ENCODE measurements at places on chromosomes 13 and 19.

- DNase-seq: no peak
These were observed 5.1 kb downstream of the RAP2A start for GRCh38 chr13:97438856-97439595.

DNA sequence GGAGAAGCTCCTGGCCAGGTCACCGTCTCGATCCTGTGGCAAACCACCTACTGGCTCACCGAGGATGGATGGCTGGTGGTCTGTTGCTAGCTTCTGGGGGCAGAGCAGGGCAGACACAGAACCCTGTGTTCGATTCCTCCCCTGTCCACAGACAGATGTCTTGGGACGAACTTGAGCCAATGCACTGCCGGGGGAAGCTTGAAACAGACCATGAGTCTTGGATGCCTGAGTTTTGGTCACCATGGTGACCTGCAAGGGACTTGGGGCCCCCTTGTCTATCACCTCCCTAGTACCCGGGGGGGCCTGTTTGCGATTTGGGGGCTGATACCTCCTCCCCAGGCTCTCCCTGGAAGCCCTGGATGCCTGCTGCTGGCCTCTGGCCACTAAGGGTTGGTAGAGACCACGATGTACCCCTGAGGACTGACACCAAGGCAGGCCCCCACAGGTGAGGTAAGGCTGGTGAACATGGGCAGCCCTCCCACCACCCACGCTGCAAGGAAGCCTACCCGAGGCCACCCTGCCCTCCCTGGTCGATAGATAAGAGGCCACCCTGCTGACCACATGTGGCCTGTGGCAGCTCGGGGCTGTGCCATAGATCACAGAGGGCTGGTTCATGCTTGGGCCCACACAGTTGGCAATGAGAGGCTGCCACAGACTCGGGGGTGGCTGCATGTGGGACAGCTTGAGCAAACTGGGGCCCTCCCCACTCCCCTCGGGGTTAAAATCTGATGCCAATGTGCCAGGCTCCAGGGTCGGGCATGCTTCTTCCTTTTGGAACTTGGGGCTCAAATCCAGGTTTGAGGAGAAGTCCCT lies 10.7 kb downstream of the IQCN start:
- DNase-seq: no peak

- DNase-seq: no peak
These were observed 5.5 kb upstream of the TYROBP start for GRCh38 chr19:35913589-35913988.

GRCh38 chr13:42364613-42365000 lies 92.7 kb downstream of the AKAP11 start:
- DNase-seq: no peak

DNA sequence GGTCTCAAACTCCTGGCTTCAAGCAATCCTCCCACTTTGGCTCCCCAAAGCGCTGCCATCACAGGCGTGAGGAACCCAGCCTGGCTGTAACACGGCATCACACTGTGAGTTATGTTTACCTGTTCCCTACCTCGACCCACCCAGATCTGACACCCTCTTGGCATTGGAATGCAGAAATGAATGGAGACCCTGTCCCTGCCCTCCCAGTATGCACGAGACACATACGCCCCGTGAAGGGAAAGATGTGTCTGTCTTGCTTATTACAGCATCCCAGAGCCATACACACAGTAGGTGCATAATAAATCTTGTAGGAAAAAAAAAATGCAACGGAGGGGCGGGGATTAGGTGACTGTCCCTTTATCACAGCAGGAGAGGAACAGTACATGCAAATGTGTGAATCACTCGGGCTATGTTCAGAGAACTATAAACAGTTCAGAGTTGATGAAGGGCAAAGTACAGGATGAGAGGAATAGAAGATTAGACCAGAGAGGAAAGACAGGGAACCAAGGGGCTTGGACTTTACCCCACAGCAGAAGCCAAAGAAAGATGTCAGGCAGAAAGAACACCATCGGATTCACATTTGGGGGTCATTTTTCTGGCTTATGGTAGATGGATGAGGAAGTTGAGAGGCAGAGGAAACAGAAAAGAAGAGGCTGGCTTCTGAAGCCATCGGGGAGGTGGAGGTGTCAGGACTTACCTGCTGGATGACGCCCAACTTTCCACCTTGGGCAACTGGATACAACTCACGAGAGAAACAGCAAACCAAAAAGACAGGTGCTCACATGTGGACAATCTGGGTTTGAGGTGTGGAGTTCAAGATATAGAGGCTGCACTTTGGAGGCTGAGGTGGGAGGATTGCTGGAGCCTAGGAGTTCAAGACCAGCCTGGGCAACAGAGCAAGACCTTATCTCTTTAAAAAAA lies 94.3 kb downstream of the INSR start:
- no peak for DNase-seq

DNA sequence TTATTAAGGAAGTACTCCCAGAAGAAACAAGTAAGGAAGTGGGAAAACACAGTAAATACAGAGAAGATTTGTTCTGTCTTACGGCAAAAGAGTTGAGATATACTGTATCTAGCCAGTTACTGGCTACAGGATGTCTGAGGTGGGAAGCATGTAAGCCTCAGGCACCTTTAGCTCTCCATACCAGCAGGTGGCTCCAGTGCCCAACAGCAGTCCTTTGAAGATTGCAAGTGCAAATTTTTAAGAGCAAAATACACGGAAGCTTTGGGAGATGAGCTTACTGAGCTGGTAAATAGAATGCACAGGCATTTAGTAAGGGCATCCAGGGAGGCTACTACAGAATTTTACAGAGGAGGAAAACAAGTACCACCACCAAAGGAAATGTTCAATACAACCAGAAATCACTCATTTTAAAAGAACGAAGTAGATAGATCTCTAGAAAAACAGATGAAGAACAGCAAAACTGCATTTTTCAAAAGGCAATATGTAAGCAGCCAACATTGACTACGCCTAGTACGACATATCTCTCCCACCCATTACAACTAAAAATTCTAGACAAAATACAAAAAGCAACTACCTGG lies 57.9 kb upstream of the VSTM2B start:
- DNase-seq: peak; percentile 4

DNA sequence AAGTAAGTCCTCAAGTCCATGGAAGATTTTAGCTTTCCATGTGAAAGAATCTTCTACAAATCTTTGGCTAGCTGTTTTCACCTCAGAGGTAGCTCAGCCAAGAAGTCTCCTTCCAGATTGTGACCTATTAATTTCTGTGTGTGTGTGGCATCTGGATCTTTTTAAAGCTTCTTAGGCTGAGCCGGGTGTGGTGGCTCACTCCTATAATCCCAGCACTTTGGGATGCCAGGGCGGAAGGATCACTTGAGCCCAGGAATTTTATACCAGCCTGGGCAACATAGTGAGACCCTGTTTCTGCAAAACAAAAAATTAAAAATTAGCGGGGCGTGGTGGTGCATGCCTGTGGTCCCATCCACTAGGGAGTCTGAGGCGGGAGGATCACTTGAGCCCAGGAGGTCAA lies 13.4 kb upstream of the SLC44A2 start:
- DNase-seq: no peak

DNA sequence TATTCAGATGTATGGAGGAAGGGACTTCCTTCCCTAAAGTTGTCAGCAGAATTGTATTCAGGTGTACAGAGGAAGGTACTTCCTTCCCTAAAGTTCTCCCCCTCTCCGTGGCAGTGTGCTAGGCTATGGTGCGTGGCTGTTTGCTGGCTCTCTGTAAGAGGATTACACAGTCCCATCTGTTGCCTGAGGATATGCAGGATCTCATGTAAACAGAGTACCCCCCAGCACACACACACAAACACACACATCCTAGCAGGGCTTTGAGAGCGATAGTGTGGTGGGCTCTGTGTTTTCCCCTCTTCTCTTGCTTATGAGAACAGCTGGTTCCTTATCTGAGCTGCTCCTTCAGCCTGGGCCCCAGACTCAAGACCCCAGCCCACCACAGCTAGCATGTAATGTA lies 10.3 kb downstream of the NEK5 start:
- no peak for DNase-seq

- DNase-seq: no peak
These were observed 1395.8 kb downstream of the SLITRK5 start for GRCh38 chr13:89066868-89067466.

GRCh38 chr13:80303225-80303811 lies 37.6 kb downstream of the SPRY2 start:
- no peak for DNase-seq

GRCh38 chr19:49932731-49933131 lies 3.4 kb upstream of the NUP62 start:
- no peak for DNase-seq

DNA sequence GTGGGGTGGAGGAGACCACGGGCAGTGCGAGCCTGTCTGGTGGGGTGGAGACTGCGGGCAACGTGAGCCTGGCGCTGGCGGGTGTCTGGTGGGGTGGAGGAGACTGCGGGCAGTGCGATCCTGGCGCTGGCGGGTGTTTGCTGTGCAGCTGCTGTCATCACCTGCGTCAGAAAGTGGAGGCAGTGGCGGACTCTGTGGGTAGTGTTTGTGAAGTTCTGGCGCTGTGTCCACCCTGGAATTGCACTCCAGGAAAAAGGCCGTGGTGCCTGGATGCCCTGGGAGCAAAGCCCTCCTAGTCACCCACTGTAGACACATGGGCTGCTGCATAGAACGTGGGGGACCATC lies 6.2 kb downstream of the TEX29 start:
- no peak for DNase-seq

GRCh38 chr13:30864433-30865122 lies 41.5 kb upstream of the MEDAG start:
- no peak for DNase-seq

DNA sequence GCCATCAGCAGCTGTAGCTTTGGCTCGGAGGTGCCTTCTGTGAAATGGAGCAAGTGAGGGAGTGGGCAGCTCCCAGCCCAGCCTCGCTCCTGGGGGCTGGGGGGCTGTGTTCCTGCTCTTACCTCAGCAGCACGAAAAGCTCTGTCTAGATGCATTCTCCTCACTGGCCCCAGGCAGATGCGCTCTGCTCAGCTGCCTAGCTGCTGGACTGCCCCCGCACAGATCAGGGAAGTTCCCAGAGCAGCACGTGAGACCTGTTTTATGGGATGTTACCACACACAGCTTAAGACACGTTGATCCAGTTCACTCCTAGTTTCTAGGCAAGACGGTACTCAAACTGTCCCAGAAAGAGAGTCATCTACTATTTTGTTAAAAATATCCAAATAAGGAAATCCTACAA lies 13.6 kb downstream of the LCP1 start:
- DNase-seq: peak; percentile 51

GRCh38 chr19:18637673-18638630 lies 1.1 kb downstream of the KLHL26 start:
- DNase-seq: no peak

DNA sequence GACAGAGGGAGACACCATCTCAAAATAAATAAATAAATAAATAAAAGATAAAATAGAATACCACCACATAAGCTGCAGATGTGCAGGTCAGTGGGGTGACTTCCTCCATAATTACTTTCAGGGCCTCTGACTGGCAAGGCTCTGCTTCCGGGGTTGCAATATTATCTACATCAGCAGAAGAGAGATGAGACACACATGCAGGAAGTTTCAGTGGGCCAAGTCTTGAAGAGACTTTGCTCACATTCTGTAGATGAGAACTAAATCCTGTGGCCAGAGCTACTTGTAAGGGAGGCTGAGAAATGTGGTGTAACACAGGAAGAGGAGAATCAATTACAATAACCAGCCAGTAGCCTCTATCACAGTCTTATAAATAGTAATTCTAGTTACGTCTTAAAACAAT lies 89.9 kb upstream of the MAB21L1 start:
- DNase-seq: no peak

GRCh38 chr19:51800473-51801244 lies 5.7 kb downstream of the FPR3 start:
- DNase-seq: no peak

DNA sequence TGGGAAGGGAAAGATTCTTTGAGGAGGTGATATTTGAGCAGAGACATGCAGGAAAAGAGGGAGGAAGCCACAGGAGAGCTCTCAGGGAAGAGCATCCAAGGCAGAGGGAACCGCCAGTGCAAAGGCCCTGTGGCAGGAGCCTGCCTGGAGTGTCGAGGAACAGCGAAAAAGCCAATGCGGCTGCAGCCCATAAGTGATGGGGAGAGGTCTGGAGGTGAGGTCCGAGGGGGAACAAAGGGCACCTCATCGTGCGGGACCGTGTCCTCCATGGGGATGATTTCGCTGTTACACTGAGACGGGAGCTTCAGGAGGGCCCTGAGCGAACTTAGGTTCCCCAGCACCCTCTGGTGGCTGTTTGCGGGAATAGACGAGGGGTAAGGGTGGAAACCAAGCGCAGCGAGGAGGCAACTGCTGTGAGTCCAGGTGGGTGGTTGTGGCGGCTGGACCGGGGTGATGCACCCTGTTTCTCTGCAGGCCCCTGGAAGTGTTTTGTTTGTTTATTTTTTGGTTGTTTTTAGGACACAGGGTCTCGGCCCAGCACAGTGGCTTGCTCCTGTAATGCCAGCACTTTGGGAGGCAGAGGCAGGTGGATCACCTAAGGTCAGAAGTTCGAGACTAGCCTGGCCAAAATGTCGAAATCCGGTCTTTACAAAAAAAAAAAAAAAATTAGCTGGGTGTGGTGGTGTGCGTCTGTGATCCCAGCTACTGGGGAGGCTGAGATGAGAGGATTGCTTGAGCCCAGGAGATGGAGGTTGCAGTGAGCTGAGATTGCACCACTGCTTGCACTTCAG lies 5.9 kb upstream of the EHD2 start:
- DNase-seq: peak; percentile 69

DNA sequence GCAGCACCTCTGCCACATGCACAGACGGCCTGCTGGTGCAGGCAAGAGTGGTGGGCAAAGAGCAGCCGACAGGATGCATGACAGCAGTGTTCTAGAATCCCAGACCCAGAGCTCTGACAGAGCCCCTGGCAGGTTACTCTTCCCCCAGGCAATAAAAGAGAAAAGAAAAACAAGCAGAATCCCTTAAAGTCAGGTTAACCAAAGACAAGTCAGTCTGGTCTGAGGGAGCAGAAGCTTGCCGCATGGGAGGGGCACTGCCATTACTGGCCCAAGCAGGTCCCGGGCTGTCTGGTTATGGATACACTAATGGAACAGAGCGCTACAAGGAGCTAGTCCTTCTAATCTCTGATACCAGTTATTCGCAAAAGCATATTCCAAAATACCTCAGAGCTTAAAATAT lies 36.1 kb upstream of the DOCK9 start:
- DNase-seq: no peak

GRCh38 chr19:56109226-56109625 lies 11.9 kb downstream of the ZNF787 start:
- DNase-seq: no peak

- DNase-seq: peak; percentile 83
These were observed 23.3 kb downstream of the NOTCH3 start for GRCh38 chr19:15177269-15178116.

DNA sequence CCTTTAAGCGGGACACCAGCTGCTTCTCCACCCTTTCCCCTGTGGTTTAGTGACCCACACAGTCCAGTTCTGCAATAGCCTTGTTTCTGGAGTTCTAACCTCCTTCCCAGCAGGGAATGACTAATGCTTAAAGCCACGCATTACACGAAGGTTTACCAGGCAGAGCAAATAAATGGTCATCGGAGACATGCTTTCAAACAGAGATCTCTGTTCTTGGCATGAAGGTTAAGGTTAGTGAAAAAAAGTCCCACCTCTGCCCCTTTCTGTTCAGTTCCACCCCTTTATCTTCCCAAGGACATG lies 25.3 kb upstream of the MEDAG start:
- no peak for DNase-seq

GRCh38 chr19:5935473-5936291 lies 21.6 kb downstream of the CAPS start:
- DNase-seq: no peak

- DNase-seq: no peak
These were observed 16.9 kb downstream of the DZIP1 start for GRCh38 chr13:95627590-95627989.

GRCh38 chr19:45076851-45077730 lies 813 bp upstream of the ZNF296 start:
- DNase-seq: no peak

Measured in stimulated activated CD4-positive, alpha-beta T cell treated with anti-CD3 and anti-CD28 coated beads, Interleukin-12 subunit alpha, Interleukin-12 subunit beta, amount 100 ng/mL, for 4 hours (primary cell).